Esophagus squamous epithelium (tissue), 5 donors: ENCODE measurements at places on chromosomes 5 and 9.

GRCh38 chr5:150670948-150671310, 9.9 kb downstream of the MYOZ3 start:
- DNase-seq, result no peak

DNA sequence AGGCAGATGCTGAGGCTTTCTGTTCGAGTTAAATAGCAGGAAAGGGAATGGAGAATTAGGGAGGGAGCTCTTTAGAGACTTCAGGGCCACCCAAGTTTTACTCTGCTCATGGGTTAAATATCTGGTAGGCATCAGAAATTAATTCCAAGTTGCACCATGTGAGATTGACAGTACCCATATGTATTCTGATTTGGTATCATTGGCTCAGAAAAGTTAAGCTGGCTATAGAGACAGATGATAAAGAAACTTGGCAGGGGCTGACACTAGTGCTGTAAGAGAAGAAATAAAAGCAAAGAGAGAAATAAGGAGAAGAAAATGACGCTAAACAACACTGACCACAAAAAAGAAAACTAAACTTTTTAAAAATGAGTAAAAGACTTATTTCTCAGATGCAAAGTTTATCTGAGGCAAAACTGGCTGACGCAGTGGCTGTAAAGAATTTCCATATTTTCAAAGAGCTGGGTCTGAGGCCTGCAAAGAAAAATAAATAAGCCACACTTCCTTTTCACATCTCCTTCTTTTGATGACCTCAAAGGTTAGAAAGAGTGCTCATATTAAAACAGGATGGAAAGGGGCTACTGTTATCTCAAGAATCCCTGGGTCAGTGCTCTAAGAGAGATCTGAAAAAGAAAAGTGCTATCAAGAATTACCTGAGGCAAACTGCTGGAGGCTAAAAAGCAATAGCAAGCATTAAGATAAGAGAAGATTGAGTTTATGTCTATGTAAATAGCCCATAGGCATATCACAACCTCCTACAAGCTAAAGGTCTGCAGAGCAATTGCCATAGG, 399.0 kb upstream of the MEF2C start:
- DNase-seq, result no peak

GRCh38 chr9:70614786-70615463, 200.5 kb upstream of the KLF9 start:
- no peak for DNase-seq

- no peak for DNase-seq
Observed at GRCh38 chr9:112334432-112334841, 1.0 kb upstream of the PTBP3 start.
